Stimulated activated CD8-positive, alpha-beta memory T cell treated with anti-CD3 and anti-CD28 coated beads, Interleukin-7, amount 100 ng/mL, for 1 hour (primary cell): ENCODE measurements at places on chromosomes 1 and 21.

DNA sequence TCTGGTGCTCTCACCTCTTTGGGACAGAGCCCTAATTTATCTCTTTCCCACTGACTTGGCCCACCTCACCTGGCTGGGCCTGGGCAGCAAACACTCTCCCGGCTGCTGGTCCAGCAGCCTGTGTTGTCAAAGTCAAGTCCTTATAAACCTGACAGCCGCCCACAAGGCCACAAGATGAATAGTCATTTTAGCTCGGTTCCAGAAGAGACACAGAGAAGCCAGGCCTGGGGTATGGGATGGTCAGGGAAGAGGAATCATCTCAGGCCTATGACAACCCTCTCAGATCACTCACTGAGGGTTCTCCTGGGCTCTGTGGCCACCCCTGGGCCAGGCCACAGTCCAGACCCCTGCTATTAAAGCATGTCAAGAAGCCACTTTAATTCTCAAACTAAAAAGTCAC is 158.5 kb downstream of the FOXD2 start:
- DNase-seq = no peak

DNA sequence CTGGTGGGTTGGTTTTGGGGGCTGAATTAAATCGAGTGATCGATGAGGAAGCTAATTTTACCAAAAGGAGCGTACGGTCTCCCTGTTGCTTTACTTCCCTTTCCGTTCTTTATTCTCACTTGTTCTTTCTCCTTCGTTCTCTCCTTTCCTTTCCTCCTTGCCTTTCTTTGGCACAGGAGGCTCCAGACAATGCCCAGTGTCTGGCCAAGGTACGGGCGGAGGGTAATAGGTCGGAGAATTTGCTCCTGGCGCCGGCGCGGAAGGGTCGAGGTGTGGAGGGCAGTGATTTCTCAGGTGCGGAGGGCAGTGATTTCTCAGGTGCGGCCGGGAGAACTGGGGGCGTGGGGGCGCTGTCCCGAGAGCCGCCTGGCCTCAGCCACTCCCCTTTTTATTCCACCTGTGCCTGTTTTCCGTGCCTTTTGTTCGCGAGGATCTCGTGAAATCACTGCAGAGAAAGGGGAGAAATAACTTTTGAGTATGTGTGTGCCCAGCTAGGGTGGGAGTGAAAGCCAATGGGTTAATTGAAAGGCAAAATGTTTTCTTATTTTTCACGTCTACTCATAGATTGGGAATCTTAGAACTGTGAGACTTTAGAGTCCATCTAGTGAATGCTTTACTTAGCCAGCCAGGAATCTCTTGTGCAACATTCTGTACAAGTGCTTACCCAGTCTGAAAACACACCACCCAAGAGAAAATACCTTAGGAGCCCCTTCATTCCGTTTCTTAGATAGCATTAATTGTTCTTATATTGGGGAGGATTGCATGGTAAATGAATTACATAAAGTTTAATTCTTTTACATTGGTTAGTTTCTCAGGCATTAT is 1.3 kb downstream of the FNBP1L start:
- DNase-seq = no peak

DNA sequence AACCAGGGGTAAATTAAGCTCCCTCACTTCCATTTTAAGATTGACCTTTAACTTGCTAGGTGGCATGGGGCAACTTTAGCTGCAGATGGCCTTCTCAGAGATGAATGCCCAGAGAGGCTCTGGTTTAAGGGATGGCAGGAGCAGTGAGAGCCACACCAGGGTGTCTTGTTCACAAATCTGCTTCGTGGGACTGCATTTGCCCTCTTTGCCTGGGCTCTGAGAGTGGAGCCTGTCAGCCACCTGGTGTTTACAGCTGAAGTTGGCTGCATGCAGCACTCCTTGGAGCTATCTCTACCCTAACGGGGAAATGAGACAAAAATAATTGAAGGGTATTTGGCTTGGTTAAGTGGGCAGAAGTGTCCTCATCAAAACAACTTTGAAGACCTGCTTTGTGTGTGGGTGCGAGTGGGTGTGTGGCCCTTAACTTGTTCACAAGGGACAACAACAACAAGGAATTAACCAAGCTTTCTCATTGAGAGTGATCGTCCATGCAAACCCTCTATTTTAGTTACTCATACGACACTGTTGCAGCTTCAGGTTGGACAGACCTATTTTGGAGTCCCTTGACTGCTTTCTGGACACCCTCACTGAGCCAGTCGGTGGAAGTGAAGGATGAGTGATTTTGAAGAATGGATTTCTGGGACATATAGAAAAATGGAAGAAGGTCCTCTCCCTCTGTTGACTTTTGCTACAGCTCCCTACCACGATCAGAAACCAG is 29.8 kb downstream of the PGM1 start:
- no peak for DNase-seq

- no peak for DNase-seq
Observed at GRCh38 chr1:234866007-234866866, 256.3 kb upstream of the IRF2BP2 start.

DNA sequence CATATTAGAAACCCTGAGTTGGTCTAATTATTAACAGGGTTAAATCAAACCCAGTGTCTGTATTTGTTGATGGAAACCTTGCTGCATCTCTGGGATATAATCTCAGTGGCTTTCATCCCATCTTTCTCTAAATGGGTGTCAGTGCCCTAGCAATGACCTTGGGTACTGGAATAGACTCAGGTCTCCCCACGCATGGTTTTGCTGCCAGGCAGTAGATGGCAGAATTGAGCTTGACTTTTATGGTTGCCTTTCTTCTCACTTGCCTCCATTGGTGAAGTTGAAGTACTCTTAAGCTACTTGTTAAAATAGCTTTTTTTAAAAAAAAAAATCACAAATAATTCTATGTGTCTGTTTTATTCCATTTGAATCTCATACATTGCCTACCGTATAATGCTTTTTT is 81.8 kb upstream of the HMCN1 start:
- no peak for DNase-seq

GRCh38 chr1:44037154-44037553 is 5.9 kb upstream of the SLC6A9 start:
- DNase-seq = no peak

DNA sequence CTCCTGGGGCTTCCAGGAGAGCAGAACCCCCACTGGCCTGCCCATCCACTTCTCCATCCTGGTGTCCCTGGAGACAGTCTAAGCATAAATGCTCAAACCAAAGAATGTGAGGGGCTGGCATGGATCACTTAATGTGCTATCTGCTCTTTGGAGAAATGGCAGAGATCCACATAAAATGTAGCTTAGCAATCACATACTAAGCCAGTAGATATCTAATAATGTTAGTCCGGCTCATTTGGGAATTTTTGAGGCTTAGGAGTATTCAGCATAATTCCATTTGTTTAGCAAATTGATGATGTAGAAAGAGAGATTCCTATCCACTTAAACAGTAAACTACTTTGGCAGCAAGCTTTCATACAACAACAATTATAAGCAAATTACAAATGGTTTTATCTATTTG is 90.7 kb downstream of the TENT5C start:
- DNase-seq = no peak

DNA sequence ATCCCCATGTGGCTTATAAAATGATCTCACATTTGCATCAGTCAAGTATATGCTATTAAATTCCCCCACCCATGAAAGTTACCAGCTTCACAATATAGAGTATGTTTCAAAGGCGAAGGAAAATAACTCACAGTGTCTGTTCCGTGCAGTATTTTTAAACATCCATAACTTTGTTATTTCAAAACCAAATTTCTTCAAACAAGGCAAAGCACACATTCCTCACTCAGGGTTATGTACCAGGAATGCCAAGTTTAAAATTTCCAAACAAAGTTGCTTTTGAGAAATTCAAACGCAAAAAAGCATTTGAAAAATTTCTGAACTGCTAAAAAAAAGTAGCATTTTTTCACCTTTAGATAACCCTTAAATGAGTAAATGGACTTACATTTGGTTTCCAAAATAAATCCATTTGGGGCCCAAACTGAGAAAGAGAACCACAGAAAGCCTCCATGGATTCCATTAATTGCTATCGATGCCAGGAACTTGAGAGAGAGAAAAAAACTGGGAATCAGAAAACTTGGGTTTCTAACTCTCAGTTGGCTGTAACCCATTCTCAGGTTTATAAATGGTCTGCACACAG is 149.5 kb downstream of the SLC30A10 start:
- DNase-seq = no peak

GRCh38 chr1:30197639-30198450 is 525.5 kb downstream of the MATN1 start:
- no peak for DNase-seq

GRCh38 chr1:201019321-201019977 is 4.1 kb downstream of the KIF21B start:
- peak; percentile 69 for DNase-seq

DNA sequence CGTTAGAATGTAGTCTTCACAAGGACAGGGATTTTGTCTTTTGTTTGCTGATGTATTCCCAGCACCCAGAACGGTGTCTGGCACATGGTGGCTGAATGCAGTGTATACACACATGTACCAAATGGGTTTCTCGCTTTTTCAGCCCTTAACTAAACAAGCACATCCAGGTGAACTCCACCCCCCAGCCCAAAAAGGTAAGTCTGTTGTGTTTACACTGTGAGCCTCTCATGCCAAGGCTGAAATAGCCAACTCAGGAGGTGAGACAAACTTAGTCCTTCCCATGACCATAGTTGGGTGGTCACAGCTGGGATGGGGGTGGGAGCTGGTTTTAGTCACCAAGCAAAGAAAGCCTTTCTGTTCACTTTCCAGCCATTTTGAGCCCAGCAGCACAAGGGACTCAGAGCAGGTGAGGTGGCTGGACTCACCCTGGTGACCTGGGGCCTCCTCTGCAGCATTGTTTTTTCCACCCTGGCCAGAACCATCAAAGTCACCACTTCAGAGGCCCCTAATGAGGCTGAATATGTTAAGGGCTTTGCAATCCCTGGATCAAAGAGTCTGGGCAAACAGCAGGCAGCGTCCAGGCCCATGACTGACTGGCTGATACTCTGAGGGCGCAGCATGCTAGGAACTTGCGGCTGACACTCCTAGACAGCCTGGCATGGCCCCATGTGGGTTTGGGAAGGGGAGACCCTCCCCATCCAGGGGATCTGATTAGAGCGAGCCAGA is 8.7 kb downstream of the TENT5B start:
- no peak for DNase-seq

- no peak for DNase-seq
Observed at GRCh38 chr1:178189814-178190213, 95.9 kb downstream of the RASAL2 start.

GRCh38 chr1:154970631-154971340 is at the start of gene SHC1:
Gene SHC1, minus strand, starts transcription at chr1:154970747. Its CDS starts 221 bp downstream, at chr1:154970526.
- no peak for DNase-seq

- no peak for DNase-seq
Observed at GRCh38 chr21:36849461-36850105, 116.9 kb downstream of the HLCS start.

GRCh38 chr1:147270721-147271120 is 28.2 kb downstream of the CHD1L start:
- no peak for DNase-seq

DNA sequence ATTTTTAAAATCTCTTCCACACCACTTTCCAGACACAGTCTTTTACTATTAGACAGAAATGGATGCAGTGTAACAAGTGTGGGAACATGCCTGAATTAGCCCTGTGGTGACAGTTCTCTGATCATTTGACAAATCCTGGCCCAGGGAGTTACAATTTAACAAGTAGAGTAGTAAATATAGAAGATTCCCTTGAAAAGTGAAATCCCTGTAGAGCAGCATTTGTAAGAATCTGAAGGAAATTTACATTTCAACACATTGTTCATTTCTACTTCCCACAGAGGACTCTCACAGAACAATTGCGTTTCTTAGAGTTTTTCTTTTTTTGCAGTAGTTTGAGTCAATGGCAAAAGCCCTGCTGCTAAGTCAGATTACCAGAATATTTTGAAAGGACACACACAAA is 458.3 kb upstream of the BRINP3 start:
- DNase-seq = no peak

DNA sequence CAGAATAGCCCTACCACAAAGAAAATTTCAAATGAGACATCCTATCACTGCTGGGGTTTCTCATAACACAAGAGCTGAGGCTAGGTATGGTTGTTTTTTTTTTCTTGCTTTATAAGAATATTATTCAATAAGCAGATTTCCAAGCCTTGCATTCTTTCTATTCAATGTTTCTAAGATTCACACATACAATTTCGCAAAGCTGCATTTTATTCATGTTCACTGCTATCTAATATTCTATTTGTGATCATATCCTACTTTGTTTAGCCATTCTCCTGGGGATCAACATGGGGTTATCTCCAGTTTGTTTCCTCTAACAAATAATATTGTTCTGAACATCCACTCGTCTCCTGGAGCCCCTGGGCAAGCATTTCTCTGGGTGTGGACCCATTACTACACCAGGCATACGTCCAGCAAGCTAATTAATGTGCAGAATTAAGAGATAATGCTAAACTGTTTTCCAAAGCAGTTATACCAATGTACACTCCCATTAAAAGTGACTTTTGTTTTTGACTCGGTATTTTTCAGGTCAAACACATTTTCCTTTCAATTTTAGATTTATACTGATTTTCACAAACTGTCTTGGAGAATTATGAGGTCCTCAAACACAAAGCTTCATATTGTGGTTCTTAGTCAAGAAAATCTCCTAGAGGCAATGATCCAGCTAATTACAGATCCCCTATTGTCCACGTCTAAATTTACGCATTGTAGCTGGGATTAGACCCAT is 15.7 kb upstream of the HLCS start:
- no peak for DNase-seq

GRCh38 chr1:937521-937920 is 13.8 kb downstream of the SAMD11 start:
- DNase-seq = no peak

- no peak for DNase-seq
Observed at GRCh38 chr1:21256776-21257175, 33.5 kb downstream of the ECE1 start.

- no peak for DNase-seq
Observed at GRCh38 chr1:182681568-182681912, 2.8 kb downstream of the RGS8 start.

- no peak for DNase-seq
Observed at GRCh38 chr1:111202707-111203623, 2.5 kb upstream of the DENND2D start.

DNA sequence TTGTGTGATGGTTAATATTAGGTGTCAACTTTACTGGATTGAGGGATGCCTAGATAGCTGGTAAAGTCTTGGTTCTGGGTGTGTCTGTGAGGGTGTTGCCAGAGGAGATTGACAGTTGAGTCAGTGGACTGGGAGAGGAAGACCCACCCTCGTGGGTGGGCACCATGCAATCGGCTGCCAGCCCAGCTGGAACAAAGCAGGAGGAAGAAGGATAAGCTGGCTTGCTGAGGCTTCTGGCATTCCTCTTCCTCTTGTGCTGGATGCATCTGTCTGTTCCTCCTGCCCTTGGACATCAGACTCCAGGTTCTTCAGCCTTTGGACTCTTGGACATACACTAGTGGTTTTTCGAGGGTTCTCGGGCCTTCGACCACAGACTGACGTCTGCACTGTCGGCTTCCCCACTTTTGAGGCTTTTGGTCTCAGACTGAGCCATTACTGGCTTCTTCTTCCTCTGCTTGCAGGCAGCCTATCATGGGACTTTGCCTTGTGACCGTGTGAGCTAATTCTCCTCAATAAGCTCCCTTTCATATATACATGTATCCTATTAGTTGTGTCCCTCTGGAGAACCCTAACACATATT is 184.3 kb upstream of the LMO4 start:
- no peak for DNase-seq
